SJCRH30 (cell line): ENCODE measurements at places on chromosomes 13 and 19.
A peak's percentile ranks its signal among the peaks of the same experiment; 100 is the strongest.

- H3K27ac ChIP-seq: no peak overlapping the region
- no peak overlapping the region for H3K4me3 ChIP-seq
- H3K27me3 ChIP-seq: no peaks in the 10 kb centered on the region
- DNase-seq: no peak
These were observed 152.8 kb downstream of the TM9SF2 start for GRCh38 chr13:99654076-99654475.

GRCh38 chr19:43591904-43592772, 3.8 kb downstream of the IRGQ start:
- H3K27me3 ChIP-seq: no peaks in the 10 kb centered on the region
- no peak overlapping the region for H3K27ac ChIP-seq
- no peak for DNase-seq
- H3K4me1 ChIP-seq: no peaks in the 10 kb centered on the region
- no peak overlapping the region for H3K4me3 ChIP-seq

DNA sequence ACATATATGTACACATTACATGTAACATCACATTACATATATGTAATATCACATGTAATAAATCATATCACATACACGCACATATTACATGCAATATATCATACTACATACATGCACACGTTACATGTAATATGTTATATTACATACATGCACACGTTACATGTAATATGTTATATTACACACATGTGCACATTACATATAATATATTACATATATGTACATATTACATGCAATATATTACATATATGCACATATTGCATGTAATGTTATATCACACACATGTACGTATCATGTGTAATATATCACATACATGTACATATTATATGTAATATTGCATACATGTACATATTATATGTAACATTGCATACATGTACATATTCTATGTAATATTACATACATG, 77.6 kb downstream of the GADD45B start:
- no peak for DNase-seq
- peaks cover 13% of the 10 kb centered on the region for H3K4me1 ChIP-seq
- H3K27ac ChIP-seq: no peak overlapping the region
- no peak overlapping the region for H3K4me3 ChIP-seq
- no peaks in the 10 kb centered on the region for H3K27me3 ChIP-seq

GRCh38 chr19:33794683-33795369, 1.8 kb upstream of the KCTD15 start:
- H3K4me1 ChIP-seq: peaks cover 13% of the 10 kb centered on the region
- H3K27me3 ChIP-seq: no peaks in the 10 kb centered on the region
- H3K36me3 ChIP-seq: no peaks in the 10 kb centered on the region
- peak overlapping the region; percentile 99 for H3K27ac ChIP-seq
- H3K4me3 ChIP-seq: peak overlapping the region; percentile 100

DNA sequence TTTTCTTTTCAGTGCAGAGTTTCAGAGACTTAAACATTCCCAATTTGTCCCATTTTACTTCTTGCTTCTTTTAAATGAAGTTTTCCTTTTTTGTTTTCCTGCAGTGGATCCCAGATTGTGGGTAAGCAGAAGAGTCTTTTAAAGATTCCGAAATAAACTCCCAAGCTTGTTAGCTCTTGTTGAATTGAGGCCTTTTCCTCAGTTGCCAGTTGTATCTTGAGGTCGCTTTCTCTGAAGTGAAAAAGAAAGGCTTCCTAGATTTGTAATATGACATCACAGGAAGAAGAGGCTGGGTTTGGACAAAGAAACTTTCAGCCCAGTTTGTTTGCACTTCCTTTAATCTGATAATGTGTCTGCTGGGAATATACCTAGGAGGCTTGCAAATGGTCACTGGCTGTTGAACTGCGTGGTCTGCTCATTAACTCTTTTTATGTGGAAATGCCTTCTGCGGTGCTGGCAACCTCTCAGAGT, at the start of gene LPAR6:
Gene LPAR6, minus strand, starts transcription at position 233 of the 471 bp plus-strand sequence. CDS start 690 bp downstream, outside the sequence.
- no peaks in the 10 kb centered on the region for H3K27me3 ChIP-seq
- H3K27ac ChIP-seq: no peak within 1 kb of the TSS; the same call in 1 of the 2 replicates
- no peaks in the 10 kb centered on the region for H3K4me1 ChIP-seq
- peak within 1 kb of the TSS; percentile 35 for H3K4me3 ChIP-seq
- DNase-seq: peak; percentile 41
- H3K36me3 ChIP-seq: peaks cover 18% of the 10 kb centered on the region; the same call in 1 of the 2 replicates

DNA sequence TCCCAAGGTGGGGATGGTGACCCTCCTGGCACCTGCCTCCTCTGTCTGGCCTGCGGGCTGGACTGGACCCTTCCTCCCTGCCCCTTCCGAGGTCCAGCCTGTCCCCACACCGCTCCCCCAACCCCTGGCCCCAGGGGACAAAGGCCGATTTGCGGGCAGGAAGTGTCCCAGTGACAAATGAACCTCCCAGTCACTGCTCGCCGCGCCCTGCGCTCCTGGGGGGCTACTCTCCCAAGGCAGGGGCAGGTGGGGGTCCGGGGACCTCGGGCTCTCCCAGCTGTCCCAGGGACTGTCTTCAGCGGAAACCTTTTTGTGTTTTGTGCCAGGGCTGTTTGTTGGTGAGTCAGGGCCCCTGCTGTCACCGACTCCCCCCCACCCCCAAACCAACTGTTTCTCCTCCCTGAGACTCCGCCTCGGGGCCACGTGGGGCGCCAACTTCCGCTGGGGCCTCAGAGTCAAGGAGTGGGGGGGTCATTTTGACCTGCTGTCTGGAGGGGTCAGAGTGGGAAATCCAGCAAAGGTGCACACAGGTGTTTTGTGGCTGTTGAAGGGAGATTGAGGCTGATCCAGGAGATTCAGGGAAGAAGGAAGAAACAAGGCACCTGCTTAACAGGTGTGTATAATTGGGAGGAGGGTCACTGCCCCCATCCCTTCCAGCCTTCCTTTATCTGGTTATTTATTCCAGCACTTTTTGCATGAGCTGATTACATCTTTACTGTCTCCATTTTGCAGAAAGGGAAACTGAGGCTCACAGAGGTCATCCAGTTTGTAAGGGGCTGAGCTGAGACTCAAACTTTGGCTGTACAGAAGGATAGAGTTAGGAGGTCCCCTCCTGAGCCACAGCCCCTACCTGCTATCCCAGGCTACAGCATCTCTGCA, 831 bp downstream of the PGPEP1 start:
- H3K36me3 ChIP-seq: no peaks in the 10 kb centered on the region
- H3K4me1 ChIP-seq: peaks cover 13% of the 10 kb centered on the region
- H3K27me3 ChIP-seq: peaks cover 6% of the 10 kb centered on the region
- DNase-seq: peak; percentile 75
- H3K27ac ChIP-seq: peak overlapping the region; percentile 7; the same call in 1 of the 2 replicates
- H3K4me3 ChIP-seq: peak overlapping the region; percentile 60

GRCh38 chr19:35557539-35558399, 5.7 kb downstream of the ATP4A start:
- no peaks in the 10 kb centered on the region for H3K4me1 ChIP-seq
- no peaks in the 10 kb centered on the region for H3K36me3 ChIP-seq
- peak; percentile 79 for DNase-seq

DNA sequence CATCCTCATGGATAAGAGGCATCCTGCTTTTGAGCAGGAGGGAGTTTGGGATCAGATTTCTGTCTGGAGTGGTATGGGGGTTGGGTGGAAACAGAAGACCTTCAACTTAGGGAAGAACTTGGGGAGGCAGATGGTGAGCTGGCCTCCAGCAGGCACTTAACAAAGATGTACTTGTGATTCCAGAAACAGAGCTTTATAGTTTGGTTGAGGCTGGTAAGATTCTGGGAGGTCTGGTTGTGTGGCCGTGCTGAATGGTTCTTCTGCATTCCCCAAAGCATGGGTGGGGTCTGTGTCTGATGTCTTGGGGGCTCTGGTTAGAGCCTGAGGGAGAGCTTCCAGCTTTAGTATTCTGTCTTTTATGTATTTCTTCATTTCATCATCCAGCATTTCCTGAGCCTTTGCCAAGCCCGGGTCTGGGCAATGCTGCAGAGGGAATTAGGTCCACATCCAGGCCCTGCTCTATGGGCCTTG, 4.8 kb downstream of the MEGF8 start:
- peaks cover 8% of the 10 kb centered on the region; the same call in 1 of the 2 replicates for H3K4me1 ChIP-seq
- H3K27me3 ChIP-seq: no peaks in the 10 kb centered on the region
- no peak overlapping the region for H3K4me3 ChIP-seq
- H3K27ac ChIP-seq: peak overlapping the region; percentile 26; the same call in 1 of the 2 replicates

DNA sequence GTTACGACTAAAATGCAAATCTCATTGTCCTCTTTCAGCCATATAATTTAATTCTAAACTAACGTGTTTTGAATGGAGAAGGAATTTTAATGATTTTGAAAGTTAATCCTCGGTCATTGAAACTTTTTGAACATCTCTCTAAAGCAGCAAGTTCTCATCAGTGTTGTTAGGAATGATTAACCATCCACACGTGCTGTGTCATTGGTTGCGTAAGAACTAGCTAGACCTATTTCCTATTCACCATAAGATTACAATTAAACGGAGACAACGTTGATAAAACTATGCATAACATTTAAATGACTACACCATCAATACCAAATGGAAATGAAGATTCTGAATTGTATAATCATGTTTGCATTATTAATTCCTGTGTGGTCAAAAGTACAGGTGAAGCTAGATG, 155.6 kb upstream of the IRS2 start:
- no peaks in the 10 kb centered on the region for H3K27me3 ChIP-seq
- H3K4me1 ChIP-seq: no peaks in the 10 kb centered on the region
- no peak overlapping the region for H3K4me3 ChIP-seq
- H3K27ac ChIP-seq: no peak overlapping the region
- no peaks in the 10 kb centered on the region for H3K36me3 ChIP-seq

- no peak for DNase-seq
- no peak overlapping the region for H3K27ac ChIP-seq
- no peaks in the 10 kb centered on the region for H3K36me3 ChIP-seq
- H3K4me3 ChIP-seq: no peak overlapping the region
- H3K4me1 ChIP-seq: no peaks in the 10 kb centered on the region
- H3K27me3 ChIP-seq: no peaks in the 10 kb centered on the region; the same call in 1 of the 2 replicates
These were observed 61.5 kb downstream of the GJA3 start for GRCh38 chr13:20099319-20099718.

- H3K4me1 ChIP-seq: no peaks in the 10 kb centered on the region
- H3K27me3 ChIP-seq: no peaks in the 10 kb centered on the region
- no peak for DNase-seq
- no peak overlapping the region for H3K27ac ChIP-seq
- no peak overlapping the region for H3K4me3 ChIP-seq
These were observed 43.1 kb downstream of the SUGP2 start for GRCh38 chr19:18990128-18990708.
